ENCODE measurements at places on chromosomes 13 and 19. TPM values are rescaled to one million over a fixed set of nuclear protein-coding genes. Genes with fewer than 3 reads are reported as not detected.

DNA sequence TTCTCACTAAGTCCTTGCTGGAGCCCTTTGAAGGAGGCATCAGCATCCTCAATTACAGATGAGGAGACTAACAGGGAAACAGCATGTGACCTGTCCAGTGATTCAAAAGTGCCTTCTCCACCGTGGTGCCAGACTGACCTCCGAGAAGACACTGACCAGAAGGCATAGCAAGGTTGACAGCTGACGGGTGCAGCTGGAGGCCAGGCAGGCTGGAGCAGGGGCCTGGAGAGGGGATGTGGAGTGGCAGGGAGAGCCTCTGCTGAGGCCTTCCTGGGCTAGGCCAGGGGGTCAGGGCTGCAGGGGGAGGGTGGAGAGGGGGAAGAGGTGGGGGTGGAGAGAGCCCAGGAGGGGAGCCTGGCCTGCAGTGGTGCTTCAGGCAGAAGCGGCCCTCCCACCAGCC is 66.3 kb downstream of the KCTD15 start:
- DNase-seq = no peak

- DNase-seq = no peak
These were observed 3.8 kb downstream of the FXYD7 start for GRCh38 chr19:35146746-35147459.

DNA sequence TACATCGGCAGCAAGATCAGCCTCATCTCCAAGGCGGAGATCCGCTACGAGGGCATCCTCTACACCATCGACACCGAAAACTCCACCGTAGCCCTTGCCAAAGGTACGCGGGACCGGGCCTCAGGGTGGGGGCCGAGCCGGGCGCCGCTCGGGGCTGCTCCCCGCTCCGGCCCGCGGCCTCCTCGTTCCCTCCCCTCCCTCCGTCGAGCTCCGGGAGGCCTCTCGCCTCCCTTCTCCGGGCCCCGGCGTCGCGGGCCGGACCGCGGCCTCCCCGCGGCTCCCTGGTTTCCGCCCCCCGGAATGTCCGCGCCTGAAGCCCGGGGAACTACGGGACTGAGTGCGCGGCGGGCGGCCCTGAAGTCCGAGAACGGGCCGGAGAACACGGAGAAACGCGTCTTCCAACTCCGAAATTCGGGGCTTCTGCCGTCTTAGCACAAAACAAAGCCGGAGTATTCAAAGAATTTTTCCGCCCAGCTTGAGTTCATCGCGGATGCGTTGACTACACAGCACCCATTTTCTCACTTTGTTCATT is 423 bp downstream of the LSM14A start:
- DNase-seq = no peak

- DNase-seq = peak; percentile 74
These were observed 1.0 kb downstream of the EPOR start for GRCh38 chr19:11382898-11383705.

DNA sequence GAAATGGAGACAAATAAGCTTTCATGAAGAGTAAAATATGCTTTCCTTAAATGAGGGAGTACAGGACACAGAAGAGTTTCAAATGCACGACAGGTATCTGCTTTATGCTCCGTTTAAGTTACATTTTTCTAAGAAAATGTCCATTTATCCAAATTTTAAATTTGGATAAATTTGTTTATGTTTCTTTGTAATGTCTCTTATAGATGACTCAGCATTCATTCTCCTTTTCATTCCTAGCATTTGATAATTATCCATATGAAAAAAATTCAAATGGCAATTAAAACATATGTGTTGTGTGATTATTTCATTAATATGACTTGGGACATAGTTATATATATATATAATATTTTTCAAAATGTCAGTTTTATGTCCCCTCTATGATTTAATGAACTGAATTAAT is 1449.3 kb downstream of the SLITRK1 start:
- DNase-seq = no peak

DNA sequence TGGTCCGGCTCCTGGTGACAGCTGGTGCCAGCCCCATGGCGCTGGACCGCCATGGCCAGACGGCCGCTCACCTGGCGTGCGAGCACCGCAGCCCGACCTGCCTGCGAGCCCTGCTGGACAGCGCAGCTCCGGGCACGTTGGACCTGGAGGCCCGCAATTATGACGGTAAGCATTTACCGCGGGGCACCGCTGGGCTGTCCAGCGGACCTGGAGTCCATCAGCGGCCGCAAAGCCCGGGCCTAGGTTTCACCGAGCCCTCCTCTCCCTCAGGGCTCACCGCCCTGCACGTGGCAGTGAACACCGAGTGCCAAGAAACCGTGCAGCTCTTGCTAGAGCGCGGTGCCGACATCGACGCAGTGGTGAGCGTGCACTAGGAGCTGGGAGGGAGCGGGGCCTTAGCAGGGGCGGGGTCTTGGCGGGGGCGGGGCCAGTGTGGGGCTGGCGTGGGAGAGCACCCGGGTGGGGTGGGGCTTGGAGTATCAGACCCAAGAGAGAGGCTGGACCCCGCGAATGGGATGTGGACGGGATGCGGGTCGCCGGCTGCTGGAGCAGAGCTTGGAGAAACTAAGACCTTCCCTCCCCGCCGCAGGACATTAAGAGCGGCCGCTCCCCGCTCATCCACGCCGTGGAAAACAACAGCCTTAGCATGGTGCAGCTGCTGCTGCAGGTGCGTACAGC is 8.7 kb downstream of the BCL3 start:
- no peak for DNase-seq

DNA sequence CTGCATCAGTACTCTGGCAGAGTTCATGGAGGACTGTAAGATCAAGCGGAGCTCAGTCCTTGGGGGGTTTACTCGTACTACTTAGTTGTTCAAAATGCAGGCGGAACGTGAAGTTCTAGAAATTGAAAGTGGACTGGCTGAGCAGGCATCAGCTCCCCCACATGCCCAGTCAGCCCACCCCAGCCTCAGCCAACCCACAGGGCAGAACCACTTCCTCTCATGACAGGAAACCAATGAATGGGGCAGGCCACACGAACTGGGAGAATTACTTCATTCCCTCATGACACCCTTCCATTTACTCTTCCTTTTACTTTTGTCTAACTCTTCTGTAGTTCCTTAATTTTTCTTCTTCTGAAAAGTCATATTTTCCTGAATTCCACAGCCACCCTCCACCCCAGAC is 71.9 kb downstream of the FLT1 start:
- DNase-seq = peak; percentile 72

DNA sequence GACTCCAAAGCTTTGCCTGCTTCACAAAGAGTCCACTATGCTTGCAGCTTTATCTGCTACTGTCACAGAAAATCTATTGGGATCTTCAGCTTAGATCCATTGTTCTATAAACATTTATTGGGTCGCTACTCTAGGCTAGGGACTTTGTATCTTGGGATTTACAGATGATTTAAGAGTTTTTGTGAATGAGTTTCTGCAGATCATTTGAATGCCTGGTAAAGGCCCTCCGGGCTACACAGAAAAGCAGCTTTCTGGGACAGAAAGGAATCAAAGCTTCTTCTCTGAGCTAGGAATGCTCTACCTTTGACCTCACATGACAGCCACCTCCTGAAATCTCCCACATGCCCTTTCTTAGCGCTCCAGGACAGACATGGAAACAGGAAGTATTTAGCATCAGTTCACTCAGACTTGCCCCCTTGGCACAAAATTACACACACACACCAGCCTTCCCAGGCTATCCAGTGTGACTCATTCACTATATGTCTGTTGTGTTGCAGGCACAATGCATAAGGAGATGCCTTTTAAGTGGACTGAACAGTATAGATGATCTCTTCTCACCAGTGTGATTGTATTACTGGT is 492.4 kb downstream of the DACH1 start:
- DNase-seq = no peak

- DNase-seq = no peak
These were observed 2.4 kb upstream of the CTU1 start for GRCh38 chr19:51110666-51110971.

GRCh38 chr13:26616126-26616525 is 58.6 kb downstream of the WASF3 start:
- DNase-seq = no peak

DNA sequence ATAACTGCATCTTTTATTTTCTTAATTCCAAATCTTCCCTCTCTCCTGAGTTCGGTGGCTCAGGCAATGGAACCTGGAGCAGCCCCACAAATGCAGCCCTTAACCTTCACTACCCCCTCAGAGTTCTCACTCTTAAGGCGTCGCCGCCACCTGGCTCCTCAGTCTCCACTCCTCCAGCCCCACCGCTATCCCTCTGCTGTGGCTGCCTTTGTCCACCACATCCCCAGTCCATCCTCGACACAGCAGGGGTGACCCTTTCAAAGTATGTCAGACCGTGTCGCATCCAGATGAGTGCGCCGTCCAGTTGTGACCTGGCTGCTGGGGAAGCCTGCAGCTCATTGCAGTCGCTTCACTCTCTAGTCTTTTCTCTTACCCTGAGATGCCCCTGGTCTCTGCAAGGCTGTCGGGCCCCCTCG is 1.0 kb downstream of the SPPL2B start:
- no peak for DNase-seq

- DNase-seq = no peak
These were observed 23.4 kb downstream of the MED26 start for GRCh38 chr19:16604615-16605014.

GRCh38 chr13:73223372-73223781 is 164.6 kb downstream of the KLF5 start:
- peak; percentile 77 for DNase-seq

DNA sequence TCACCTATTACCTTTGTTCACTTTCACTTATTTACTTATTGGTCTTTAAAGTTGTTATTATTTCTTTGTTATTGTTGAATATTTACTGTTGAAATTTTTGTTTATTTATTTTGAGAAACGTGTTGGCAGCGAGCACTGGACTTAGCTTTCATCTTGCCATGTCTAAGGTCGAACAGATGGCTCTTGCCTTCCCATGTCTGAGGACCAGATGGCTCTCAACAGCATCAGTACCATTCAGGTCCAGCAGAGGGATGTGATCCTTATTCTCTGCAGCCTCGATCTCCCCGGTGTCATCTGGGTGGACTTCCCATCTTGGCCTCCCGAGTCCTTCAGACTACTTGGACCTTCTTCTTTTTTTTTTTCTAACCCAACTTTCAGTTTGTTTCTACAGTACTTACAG is 1437.6 kb downstream of the UQCRFS1 start:
- DNase-seq = no peak

DNA sequence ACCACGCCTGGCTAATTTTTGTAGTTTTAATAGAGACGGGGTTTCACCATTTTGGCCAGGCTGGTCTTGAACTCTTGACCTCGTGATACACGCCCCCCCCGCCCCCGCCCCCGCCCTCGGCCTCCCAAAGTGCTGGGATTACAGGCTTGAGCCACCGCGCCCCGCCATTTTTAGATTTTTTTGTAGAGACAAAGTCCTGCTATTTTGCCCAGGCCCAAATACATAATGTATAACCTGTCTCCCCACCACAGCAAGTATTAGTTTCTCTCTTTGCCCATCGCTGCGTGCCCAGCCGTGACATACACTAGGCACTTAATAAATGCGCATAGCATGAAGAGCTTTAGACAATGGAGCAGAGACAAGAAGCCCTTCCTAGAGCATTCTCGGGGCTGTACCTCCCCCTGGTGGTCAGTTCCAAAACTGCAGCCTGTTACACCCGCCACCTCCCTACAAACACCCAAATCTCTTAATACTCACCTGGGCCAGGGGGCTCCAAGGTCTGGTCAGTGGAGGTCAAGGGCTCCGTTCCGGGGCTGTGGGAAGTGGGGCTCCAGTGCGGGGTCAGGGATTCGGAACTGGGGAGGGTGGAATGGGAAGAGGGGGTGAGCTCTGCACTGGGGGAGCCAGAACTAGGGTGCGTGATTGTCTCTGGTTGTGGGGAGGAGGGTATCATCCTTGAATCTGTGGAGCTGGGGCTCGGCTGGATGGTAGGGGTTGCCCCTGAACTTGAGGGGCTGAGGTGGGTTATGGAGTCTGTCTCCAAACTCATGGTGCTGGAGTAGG is 22.5 kb downstream of the IQCN start:
- DNase-seq = peak; percentile 85

DNA sequence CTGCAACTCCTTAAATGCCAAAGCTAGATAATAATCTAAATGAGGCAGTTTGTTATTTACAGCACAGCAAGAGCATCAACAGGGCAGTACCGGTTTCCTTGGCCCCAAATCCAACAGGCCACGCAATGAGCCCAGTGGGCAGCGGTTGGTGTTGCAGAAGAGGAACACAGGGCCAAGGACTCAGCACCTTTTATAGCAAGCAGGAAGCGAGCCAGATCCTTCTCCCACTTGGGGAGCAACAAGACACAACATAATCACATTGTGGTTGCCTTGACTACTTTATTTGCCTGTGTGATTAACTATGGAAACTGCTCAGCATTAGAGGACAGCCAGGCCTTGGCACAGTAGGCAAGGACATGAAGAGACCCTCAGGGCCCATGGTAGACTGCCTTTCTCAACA is 67.1 kb upstream of the HTR2A start:
- DNase-seq = no peak

DNA sequence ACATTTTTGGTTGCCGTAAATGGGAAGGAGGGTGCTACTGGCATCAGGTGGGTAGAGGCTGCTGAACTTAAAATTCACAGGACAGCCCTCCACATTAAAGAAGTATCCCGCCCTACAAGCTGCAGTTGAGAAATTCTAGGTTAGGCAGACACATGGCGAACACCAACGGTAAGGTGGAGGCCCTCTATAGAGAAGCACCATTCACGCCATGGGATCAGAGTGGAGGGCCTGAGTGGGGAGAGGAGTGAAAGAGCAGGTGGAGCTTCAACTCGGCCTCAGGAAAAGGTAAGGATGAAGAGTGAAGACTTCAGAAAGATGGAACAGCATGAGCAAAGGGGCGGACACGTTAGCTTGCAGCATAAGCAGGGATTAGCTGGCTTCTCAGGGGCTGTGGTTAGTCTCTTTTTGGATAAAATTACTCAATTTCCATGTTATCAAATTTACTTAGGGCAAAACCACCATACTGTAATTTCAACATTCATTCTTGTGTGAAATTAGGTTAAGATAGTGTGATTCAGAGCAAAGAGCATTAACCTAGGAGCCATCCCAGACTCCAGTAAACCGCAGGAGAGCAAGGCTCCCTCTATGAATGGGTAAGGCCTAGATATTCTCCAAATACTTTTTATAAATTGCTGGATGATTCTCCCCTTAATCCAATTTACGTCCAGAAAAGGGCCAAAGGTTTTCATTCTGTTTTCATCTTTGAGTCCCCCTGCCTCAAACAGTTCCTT is 1.2 kb downstream of the EEF1AKMT1 start:
- DNase-seq = no peak

GRCh38 chr13:51122868-51123566 is 11.9 kb upstream of the C13orf42 start:
- no peak for DNase-seq

- DNase-seq = no peak
These were observed 141.9 kb downstream of the SUCLA2 start for GRCh38 chr13:47859165-47859564.

GRCh38 chr19:4013886-4014540 is 6.5 kb downstream of the PIAS4 start:
- DNase-seq = no peak

The PSG11 gene
- not detected for total RNA-seq

The RNF113B gene
- total RNA-seq = not detected

The FIZ1 gene
- total RNA-seq = 13.0 TPM

The LHB gene
- not detected for total RNA-seq

The MLLT1 gene
- total RNA-seq = 47.1 TPM

The TNFRSF19 gene
- 0.28 TPM for total RNA-seq
